Glutamatergic neuron (in vitro differentiated cells): ENCODE measurements at places on chromosomes 16 and 17. TPM values are rescaled to one million over a fixed set of nuclear protein-coding genes. Genes with fewer than 3 reads are reported as not detected.

DNA sequence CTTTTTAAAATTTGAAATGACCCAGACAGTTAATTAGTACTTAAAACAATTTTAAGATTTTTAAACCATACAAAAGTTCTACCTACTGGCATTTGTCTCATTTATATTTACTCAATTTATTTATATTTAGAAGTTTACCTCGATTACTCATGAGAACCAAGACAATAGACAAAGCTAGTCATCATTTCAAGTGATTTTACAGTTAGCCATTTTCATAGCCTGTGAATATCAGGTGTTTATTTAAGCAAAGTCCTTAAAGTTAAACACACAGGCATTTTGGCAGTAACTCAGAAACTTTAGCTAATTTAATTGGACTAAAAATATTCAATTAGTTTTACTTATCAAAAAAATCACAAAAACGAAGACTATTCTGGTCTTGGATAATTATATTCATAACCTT is 101.6 kb upstream of the KIF2B start:
- peaks cover under 1% of the 10 kb centered on the region for H3K27me3 ChIP-seq
- H3K27ac ChIP-seq = no peak overlapping the region
- H3K4me3 ChIP-seq = no peak overlapping the region
- DNase-seq = no peak

DNA sequence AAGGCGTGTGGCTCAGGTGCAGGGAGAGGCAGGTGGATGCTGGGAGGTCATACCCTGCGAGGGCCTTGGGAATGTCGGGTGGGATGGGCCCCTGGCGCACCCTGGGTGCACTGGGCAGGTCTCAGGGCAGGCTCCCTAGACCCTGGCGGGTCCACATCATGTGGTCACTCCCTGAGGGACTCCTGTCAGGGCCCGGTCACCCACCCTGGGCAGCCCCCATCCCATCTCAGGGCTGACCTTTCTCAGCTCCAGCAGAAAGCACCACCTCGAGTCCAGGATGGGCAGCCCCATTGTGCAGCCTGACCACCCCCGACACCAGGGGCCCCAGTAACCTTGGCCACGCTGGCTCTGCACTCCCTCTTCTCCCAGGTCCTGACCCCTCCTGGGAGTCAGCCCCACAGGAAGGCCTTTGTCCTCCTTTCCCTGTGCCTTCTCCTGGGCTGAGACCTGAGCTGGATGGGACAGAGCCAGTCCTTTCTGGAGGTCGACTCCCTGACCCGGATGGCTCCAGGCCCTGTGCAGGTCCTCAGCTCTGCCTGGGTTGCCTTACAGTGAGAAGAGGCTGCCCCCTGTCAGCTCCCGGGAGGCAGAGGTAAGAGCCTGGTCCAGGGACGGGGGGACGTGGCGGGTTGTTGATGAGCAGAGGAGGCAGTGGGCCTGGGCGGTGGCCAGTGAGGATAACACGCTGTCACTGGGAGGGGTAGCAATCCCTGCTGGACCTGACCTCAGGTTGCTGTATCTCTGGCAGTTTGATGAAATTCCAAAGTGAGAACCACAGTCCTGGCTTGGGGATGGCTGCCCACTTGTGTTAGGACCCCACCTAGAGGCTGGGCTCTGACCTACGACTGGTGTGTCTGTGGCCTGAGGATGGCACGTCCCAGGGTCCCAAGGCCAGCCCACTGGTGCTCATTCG is 77.9 kb downstream of the GOSR1 start:
- H3K27ac ChIP-seq = no peak overlapping the region
- peaks cover 10% of the 10 kb centered on the region for H3K4me1 ChIP-seq
- H3K36me3 ChIP-seq = no peaks in the 10 kb centered on the region
- no peak overlapping the region for H3K4me3 ChIP-seq
- peaks cover 2% of the 10 kb centered on the region for H3K27me3 ChIP-seq
- no peak for DNase-seq

DNA sequence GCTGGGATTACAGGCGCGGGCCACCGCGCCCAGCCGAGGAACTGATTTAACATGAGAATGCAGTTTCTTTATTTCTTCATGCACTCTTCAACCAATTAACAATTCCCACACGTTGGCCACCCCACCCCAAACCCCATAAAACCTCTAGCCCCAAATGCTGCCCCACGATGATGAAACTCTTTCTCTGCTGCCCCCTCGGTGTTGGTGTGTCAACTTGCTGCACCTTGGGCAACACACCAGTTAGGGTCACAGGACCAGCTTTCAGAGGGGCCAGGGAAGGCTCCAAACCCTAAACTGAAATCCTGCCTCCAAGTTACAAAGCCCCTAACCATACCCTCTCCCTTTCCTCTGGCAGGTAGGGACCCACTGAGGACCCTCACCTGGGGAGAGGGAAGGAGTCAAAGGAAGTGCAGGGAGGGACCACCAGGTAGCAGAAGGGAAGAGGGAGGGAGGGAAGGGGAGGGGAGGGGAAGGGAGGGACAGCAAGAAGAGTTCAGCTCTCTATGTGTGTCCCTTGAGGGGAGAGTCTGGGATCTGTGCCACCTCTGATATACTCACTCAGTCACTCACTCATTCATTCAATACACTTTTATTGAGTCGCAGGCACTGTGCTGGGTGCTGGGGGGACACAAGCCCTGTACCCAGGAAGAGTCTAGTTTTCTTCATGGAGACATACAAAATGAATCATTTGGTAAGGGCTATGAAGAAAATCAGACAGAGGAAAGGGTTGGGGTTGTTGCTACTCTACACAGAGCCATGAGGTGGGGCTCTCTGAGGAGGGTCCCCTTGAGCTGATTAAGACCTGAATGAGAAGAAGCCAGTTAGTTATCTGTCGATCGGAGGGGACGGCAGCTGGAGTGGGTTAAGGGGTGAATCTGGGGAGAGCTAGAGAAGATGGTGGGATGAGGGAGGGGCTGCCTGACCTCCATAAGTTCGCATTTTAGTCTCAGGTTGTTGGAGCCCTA is 3.9 kb downstream of the PLXDC1 start:
- no peak overlapping the region for H3K27ac ChIP-seq
- no peaks in the 10 kb centered on the region for H3K36me3 ChIP-seq
- H3K4me3 ChIP-seq = no peak overlapping the region
- H3K27me3 ChIP-seq = peaks cover 19% of the 10 kb centered on the region

GRCh38 chr16:75127713-75128415 is 11.3 kb upstream of the LDHD start:
- H3K4me3 ChIP-seq = no peak overlapping the region
- H3K4me1 ChIP-seq = no peaks in the 10 kb centered on the region
- DNase-seq = no peak
- H3K27ac ChIP-seq = no peak overlapping the region
- peaks cover 14% of the 10 kb centered on the region for H3K36me3 ChIP-seq

DNA sequence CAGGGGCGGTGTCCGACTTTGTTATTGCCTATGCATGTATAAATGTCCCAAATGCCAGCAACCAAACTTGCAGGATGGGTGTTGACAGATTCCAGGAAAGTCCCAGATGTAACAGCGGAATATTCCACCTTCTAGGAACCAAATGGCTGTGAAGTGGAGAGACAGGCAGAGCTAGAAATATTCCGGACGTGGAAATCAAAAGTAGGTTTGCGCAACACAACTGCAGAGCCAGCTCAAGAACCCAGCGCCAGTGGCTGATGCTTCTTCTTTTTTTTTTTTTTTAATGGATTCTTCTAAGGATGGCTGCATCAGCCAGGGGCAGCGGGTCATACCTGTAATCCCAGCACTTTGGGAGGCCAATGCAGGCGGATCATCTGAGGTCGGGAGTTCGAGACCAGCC is 601.7 kb downstream of the MAF start:
- H3K27ac ChIP-seq = no peak overlapping the region
- no peak for DNase-seq
- H3K36me3 ChIP-seq = no peaks in the 10 kb centered on the region
- peaks cover 34% of the 10 kb centered on the region for H3K4me1 ChIP-seq
- H3K4me3 ChIP-seq = no peak overlapping the region

GRCh38 chr16:50103764-50104163 is 38.0 kb downstream of the HEATR3 start:
- H3K36me3 ChIP-seq = no peaks in the 10 kb centered on the region
- H3K4me1 ChIP-seq = no peaks in the 10 kb centered on the region
- H3K27ac ChIP-seq = no peak overlapping the region
- no peaks in the 10 kb centered on the region for H3K27me3 ChIP-seq
- H3K4me3 ChIP-seq = no peak overlapping the region

DNA sequence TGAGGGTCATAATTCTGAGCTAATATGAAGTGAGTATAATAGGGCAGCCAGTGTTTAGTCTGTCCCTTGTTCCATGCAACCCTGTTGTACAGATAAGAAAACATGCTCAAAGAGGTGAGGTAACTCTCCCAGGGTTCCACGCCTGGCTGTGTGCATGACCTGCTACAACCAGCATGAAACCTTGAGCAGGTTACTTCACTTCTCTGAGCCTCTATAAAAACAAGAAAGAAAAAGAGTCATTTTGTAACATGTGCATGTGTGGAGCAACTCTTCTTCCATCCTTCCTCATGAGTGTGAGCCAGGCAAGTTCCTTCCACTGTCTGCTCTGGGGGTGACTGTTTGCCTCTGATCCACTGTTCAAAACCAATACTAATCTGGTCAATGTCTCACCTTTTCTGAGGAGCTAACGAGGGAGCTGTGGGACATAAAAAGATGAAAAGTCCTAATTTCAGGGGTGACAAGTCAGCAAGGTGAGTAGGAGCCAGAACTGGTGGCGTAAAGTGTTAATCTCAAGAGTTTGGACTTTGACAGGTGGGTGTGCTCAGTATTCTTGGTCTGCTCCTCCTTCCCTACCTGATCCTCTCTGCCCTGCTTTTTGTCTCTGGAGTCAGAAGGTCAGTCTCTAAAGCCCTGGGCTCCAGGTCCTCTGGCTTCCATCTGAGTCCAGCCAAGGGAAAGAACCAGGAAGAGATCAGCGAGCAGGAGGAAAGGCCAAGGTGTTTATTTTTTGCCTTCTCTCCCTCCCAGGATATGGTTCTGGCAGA is 21.5 kb downstream of the GFOD2 start:
- no peak overlapping the region for H3K27ac ChIP-seq
- DNase-seq = no peak
- peaks cover 3% of the 10 kb centered on the region for H3K27me3 ChIP-seq
- H3K4me3 ChIP-seq = no peak overlapping the region
- H3K36me3 ChIP-seq = peaks cover 10% of the 10 kb centered on the region
- H3K4me1 ChIP-seq = peaks cover 3% of the 10 kb centered on the region

GRCh38 chr17:72887917-72888316 is 204.6 kb downstream of the SLC39A11 start:
- H3K36me3 ChIP-seq = peaks cover 14% of the 10 kb centered on the region
- peaks cover 3% of the 10 kb centered on the region for H3K27me3 ChIP-seq
- H3K4me3 ChIP-seq = no peak overlapping the region
- no peak for DNase-seq

DNA sequence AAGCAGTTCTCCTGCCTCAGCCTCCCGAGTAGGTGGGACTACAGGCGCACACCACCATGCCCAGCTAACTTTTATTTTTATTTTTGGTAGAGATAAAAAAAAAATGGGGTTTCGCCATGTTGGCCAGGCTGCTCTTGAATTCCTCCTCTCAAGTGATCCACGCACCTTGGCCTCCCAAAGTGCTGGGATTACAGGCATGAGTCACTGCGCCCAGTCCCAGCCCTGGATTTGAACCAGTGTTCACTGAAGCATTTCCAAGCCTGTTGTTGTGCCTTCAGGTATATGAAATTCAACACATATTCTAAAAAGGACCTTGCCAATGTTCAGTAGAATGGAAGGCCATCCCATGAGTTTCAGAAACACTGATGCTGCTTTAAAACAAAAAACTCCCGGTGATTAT is 165.3 kb downstream of the SLC39A11 start:
- no peak overlapping the region for H3K4me3 ChIP-seq
- no peak for DNase-seq
- no peak overlapping the region for H3K27ac ChIP-seq
- H3K4me1 ChIP-seq = peaks cover 14% of the 10 kb centered on the region
- no peaks in the 10 kb centered on the region for H3K36me3 ChIP-seq

The VWA3A gene
- 0.17 TPM for total RNA-seq

The SPATA32 gene
- not detected for total RNA-seq

The FLYWCH2 gene
- 30.5 TPM for total RNA-seq
